Adrenal gland (tissue), 19 donors: ENCODE measurements at places on chromosomes 13 and 19. TPM values are rescaled to one million over a fixed set of nuclear protein-coding genes. Genes with fewer than 3 reads are reported as not detected.

GRCh38 chr13:50222569-50223332, 207.5 kb downstream of the KCNRG start:
- H3K4me3 ChIP-seq = no peak overlapping the region
- H3K27ac ChIP-seq = no peak overlapping the region
- no peak for DNase-seq
- peaks cover 7% of the 10 kb centered on the region for H3K4me1 ChIP-seq
- H3K36me3 ChIP-seq = no peaks in the 10 kb centered on the region

Gene NKPD1
- polyA plus RNA-seq = 0.16 TPM

DNA sequence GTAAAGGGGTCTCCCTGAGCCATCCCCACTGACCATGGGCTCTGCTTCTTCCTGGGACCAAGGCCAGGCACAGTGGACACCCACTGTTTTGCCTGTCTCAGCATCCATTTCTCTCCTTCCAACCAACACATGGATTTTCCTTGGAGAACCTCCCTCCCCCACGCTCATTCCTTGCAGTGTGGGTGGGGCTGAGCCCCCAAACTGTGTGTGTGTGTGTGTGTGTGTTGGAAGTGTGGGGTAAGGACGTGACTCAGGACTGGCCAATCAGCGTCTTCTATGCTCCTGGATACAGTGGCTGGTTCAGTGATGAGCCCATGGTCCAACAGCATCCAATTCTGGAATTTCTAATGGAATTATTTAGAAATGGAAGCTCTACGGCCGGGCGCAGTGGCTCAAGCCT, 18.7 kb downstream of the CEBPA start:
- H3K36me3 ChIP-seq = no peaks in the 10 kb centered on the region
- no peak overlapping the region for H3K4me3 ChIP-seq
- H3K27ac ChIP-seq = no peak overlapping the region
- no peaks in the 10 kb centered on the region for H3K4me1 ChIP-seq
- no peak for DNase-seq

Gene FXYD7
- 0.64 TPM for polyA plus RNA-seq

GRCh38 chr13:40706439-40706838, 40.0 kb upstream of the FOXO1 start:
- no peaks in the 10 kb centered on the region for H3K36me3 ChIP-seq
- DNase-seq = no peak
- no peaks in the 10 kb centered on the region for H3K4me1 ChIP-seq
- no peak overlapping the region for H3K4me3 ChIP-seq
- H3K27me3 ChIP-seq = no peaks in the 10 kb centered on the region
- H3K27ac ChIP-seq = no peak overlapping the region
